ENCODE measurements at places on chromosomes 6 and 20. TPM values are rescaled to one million over a fixed set of nuclear protein-coding genes. Genes with fewer than 3 reads are reported as not detected.

Gene IL17F
- total RNA-seq, result not detected

DNA sequence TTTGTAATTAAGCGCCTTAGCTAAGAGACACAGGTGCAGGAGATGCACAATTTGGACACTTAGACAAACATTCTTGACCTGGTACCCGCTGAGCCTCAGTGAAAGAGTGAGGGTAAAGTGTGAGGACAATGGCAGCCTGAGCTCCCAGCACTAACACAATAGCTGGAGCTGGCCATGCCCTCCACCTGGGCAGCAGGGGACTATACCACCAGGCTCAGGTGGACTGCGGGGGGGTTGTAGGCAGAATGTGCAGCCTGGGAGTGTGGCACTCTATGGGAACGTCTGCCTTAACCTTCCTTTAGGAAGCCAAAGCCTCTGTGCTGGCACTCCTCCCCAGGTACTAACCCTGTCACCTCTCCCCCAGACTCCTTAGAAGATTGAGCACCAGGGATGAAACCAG lies 23.6 kb downstream of the PRKN start:
- DNase-seq, result no peak

Gene STMN3
- total RNA-seq, result 45.6 TPM

Gene LY6G6D
- not detected for total RNA-seq

DNA sequence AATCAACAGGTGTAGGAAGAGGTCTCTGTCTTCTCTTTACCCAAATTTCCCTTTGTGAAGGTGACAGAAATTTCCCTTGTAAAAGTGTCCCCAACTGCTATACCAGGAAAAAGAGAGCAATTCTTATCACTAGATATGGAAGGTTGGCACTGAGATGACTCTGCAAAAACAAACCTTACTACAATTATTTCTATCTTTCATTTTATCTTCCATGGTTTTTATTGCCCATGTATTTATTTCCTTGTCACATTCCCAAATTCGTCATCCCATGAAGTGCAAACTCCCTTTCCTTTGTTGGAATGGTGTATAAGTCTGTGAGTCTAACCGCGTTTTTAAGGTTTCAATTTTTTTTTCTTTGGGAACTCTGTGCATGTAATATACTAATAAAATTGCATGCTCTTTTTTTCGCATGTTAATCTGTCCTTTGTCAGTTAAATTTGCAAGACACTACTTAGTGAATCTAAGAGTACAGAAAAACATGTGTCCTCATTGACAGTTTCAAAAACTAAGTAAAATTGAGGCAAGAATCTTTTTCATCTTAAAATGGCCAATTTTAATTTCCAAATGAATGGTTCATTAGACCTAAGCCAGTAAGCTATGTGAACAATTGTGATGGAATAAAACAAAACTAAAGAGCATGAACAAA lies 35.4 kb upstream of the HFE start:
- no peak for DNase-seq

GRCh38 chr20:1267809-1268374 lies 1.8 kb downstream of the SNPH start:
- no peak for DNase-seq

Gene GSTA2
- not detected for total RNA-seq

GRCh38 chr6:72250664-72251063 lies 364.3 kb downstream of the RIMS1 start:
- no peak for DNase-seq

Gene MRPL14
- total RNA-seq, result 51.6 TPM

DNA sequence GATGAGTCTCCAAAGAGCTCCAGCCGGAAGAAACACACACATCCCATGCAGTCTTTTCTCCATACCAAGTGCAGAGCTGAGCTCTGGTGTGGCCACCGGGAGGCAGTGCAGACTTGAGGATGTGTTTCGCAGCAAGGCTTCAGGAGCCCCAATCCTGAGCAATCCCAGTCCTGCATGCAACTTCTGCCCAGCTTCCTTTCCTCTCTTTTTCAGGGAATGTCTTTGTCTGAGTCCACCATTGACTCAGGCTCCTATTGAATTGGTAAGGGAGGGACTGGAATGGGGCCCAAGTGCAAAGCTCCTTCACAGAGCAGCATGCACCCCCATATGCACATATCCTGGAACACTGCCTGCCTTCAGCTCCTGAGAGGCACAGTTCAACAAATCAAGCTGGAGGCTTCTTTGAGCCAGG lies 50.5 kb upstream of the ASIP start:
- DNase-seq, result peak; percentile 48

DNA sequence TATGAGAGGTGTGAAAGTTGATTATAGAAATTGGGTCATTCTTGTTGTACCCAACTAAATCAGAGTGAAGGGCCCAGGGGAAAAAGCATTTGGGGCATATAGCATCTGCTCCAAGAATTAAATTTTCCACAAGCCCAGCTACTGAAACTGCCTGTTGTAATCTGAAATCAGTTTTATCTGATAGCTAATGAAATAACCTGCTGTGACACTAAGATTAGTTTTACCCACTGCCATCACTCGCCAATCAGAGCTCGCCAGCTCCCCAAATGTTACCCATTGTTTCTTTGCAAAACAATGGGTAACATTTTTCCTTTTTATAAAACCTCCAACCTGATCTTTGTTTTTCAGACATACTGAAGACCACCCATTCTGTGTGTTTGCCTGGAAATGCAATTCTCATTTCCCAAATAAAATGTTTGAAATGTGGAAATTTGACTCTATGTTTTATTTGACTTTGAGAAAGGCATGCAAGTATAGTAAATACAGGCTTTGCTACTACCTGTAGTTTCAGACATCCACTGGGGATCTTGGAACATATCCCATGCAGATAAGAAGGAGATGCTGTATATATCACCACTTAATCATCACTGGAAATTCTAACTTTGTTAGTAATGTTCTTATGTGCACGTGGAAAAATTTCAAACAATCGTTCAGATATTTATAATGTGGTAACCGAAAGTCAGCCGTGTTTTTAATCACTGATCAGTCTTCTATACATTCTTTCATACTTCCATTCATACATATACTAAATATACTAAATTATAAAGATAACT lies 6.3 kb upstream of the AHI1 start:
- DNase-seq, result no peak

Gene SRSF12
- total RNA-seq, result not detected

DNA sequence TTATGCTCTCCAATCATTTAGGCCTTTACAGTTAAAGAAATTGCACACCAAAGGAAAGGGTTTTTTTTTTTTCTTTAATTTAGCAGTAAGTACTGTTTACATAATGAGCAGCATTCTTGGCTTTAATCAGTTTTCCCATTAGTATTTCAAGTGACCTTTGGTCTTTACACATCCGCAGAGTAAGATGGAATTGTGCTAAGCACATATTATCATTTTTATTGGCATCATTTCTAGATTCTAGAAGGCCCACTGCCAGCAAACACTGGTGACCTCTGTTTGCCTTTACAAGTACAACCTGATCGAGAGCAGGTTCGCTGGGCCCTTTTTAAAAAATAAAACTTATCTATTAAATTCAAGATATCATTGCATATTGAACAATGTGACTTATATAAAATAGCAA lies 104.3 kb downstream of the ADGRG6 start:
- no peak for DNase-seq

Gene UCKL1
- 45.0 TPM for total RNA-seq

- DNase-seq, result no peak
These were observed 31.5 kb downstream of the CFAP61 start for GRCh38 chr20:20083807-20084206.

Gene DST
- total RNA-seq, result 0.54 TPM

Gene CFAP206
- not detected for total RNA-seq

Data from activated naive CD8-positive, alpha-beta T cell treated with anti-CD3 and anti-CD28 coated beads, Interleukin-2, amount 10 ng/mL, durations not matched to agents 7 days and 5 days (primary cell).